ENCODE measurements at places on chromosomes 12 and 14. TPM values are rescaled to one million over a fixed set of nuclear protein-coding genes. Genes with fewer than 3 reads are reported as not detected.

GRCh38 chr14:58297412-58297761 is 968 bp upstream of the ARID4A start:
- no peak for DNase-seq

POTEG gene
- total RNA-seq: not detected

DNA sequence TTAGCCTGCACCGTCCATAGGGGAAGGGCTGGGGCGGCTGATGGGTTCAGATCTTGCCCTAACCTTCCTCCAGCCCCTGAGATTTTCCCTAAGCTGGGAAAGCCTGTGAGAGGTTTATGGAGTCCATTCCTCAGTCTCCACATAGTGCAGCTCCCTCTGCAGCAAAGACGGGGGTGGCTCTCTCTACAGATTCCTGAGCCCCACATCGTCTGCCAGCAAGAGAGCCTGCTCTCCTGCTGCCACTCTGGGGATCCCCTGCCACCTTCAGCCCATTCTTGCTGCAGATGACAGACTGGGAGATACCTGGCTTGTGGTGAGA is 3.1 kb downstream of the SMIM41 start:
- no peak for DNase-seq

GRCh38 chr14:70454731-70455130 is 2.8 kb downstream of the ADAM21 start:
- DNase-seq: no peak

DNA sequence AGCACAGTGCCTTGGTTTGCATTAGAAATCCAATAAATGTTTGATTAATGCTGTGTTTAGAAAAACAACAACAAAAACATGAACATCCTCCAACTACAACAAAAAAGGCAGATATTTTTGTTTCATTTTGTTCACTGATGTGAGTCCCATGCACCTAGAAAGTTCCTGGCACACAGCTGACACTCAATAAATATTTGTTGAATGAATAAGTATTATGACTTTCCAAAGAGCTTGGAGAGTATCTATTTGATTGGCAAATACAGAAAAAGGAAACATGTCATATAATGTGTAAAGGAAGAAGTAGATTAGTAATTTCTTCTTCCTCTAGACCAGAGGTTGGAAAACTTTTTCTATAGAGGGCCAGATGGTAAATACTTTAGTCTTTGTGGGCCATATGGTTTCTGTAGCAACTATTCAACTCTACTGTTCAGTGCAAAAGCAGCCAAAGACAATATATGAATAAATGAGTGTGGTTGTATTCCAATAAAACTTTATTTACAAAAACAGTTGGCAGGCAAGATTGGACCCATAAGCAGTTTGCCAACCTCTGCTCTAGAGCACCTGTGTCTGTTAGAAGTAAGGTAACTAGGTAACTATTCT is 312.3 kb upstream of the DIO2 start:
- no peak for DNase-seq

GRCh38 chr12:111841236-111841749 is 735 bp upstream of the MAPKAPK5 start:
- no peak for DNase-seq

DNA sequence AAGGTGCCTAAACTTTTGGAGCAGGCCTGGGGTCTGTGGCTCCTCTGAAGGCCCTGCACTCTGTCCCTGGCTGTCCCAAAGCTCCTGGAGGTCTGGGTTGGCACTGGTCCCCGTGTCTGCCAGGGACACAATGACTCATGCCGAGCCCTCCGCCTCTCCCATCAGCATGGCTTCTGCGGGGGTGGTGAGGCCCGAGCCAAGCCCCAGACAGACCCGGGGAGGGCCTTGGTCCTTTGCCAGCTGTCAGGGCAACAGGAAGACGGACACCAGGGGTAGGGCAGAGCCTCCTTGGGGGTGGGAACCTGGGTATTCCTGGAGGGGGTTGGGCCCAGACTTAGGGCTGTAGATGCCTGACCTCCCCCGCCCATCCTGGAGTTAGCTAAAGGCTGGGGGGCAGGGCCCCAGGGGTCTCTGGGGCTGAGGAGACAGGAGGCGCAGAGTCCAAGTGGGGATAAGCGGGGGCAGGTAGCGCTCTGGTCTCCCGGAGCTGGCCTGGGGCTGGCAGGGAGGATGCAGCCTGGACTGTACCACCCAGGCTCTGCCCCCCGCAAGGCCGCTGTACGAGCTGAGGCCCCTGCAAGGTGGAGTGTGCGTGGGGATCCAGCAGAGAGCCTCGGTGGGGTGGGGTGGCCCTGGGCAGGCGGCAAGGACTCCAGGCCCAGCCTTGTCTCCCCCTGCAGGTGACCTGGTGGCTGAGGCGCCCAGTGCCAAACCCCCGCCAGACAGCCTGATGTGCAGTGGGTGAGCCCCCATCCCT is 16.4 kb upstream of the PUS1 start:
- no peak for DNase-seq

PSMA6 gene
- 128 TPM for total RNA-seq

DNA sequence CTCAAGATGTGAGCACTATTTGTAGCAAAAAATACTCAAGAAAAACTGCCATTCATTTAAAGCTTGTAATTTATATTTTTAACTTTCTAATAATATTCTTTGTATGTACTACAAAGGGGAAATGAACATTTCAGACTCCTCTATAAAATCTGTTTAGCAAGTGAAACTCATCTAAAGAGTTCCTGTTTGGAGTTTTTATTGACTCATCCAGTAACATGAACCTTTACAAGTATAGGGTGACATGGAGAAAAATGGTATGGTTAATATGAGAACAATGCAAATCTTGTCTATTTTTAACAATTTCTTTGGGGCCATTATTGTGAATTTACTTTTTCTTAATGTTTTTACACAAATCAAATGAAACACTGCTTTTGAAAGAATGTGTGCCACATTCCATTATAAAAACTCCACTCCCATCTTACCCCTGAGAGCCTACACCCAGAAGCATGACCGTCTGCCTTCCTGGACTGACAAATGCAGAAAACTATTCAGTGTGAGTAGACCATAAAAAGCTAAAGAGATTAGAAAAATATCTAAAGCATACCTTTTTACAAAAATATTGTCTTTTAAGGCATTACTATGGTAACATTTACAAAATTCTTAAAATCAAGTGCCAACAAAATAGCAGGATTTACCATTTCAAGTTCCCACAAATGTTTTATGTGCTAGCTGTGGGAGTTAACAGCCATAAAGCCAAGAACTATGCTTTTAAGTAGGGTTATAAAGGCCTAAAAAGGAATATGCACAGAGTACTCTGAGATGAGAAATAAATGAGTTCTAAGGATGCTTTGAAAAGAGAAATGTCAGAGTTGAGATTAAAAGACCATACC is 144.0 kb downstream of the ADAMTS20 start:
- DNase-seq: no peak

DNA sequence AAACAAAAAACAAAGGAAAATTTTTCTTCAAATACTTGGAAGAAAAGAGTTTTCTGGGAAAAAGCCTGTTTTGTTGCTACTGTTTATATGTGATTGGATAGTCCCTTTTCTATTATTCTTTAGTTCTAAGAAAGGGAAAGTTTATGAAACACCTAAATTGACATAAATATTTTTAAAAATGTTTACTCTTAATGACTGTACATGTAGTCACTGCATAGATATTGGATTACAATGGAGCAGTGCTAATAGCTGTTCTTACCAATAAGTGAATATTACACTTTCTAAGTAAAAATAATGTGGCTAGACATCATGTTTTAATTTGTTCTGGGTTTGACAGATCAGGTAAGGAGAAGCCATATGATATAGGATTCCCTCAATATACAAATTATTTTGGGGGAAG is 352.7 kb upstream of the DIO2 start:
- DNase-seq: no peak

GRCh38 chr14:55416866-55417265 is 5.2 kb upstream of the ATG14 start:
- DNase-seq: no peak

NOVA1 gene
- 3.4 TPM for total RNA-seq

FAM90A1 gene
- 0.27 TPM for total RNA-seq

DNA sequence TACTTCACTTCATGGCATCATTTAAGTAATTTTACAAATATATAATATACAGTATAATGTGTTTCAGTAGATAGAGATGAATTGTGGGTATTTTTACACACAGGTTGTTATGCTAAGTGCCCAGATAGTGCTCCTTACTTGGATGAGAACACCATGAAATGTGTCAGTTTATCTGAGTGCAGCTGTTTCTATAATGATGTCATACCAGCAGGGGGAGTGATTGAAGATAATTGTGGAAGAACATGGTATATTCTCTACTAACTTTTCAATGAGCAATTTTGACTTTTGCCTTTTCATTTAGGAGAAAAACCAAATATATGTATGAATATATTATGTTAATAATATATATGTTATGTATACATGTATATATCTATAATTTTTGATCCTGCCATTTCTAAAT is 221.6 kb downstream of the LRRK2 start:
- DNase-seq: no peak

KRT77 gene
- total RNA-seq: not detected

GRCh38 chr12:59396919-59397318 is 198.9 kb upstream of the SLC16A7 start:
- DNase-seq: no peak

DNA sequence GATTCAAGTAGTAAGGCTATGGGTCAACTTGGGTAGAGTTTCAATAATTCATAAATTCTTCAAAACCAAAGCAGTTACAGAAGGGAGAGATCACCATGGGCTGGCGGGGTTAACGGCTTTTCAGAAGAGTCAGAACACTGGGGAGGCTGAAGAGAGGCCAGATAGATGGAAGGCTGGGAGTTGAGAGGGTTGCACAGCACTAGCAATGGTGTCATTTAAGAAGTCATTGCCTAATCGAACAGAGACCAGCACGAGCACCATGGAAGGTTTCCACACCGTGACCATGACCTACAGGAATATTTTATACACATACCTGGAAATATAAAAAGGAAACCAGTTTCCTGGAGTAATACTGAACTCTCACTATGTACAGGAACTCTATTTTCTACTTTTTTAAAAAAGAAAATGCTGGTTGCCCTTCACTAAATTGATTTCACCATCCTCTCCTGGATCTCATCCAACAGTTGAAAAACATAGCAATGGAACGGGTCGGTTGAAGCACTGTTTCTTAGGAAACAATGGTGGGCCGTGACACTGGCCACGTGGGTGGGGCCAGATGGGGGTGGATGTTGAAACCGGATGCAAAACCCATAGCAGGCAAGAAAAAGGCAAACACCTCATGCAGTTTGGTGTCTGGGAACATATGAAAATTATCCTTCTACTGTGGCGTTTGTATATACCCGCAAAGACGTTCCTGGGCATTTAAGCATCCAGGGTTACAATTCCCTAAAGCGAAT is 38.0 kb upstream of the RIN3 start:
- DNase-seq: peak; percentile 84

DNA sequence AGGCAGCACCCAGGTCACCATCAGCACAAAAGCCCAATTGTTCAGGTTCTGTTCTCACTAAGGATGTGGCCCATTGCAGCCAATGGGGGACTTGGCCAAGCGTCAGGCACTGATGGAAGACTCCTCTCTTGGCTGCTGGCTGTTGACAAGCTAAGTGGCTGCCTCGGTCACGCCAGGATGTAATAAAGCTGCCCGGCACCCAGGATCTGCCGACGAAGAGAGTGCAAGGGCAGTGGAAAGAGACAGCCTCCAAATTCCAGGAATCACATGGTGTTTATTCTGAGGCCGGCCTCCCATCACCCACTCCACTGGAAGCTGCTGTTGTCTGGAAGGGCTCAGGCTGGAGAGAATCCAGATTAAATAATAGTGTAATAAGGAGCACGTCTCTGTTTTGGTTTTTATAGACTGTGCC is 451.8 kb upstream of the TBX3 start:
- DNase-seq: no peak

DNA sequence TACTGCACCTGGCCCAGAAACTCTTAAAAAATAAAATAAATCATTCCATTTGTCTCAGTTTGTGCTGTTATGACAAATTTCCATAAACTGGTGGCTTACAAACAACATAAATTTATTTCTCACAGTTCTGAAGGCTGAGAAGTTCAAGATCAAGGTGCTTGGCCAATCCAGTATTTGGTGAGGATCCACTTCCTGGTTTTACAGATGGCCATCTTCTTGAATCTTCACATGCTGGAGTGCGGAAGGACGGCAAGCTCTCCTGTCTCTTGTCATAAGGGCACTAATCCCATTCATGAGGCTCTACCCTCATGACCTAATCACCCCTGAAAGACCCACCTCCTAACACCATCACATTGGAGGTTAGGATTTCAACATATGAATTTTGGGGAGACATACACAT is 29.9 kb upstream of the MYBPC1 start:
- no peak for DNase-seq

- DNase-seq: no peak
Measured at GRCh38 chr14:81042438-81042837, 87.0 kb downstream of the TSHR start.

- DNase-seq: no peak
Measured at GRCh38 chr14:20223410-20223809, at the start of gene OR11H6. OR11H6 (plus strand) TSS chr14:20223710; CDS start chr14:20223710, 0 bp downstream.

OR6C3 gene
- total RNA-seq: not detected

DNA sequence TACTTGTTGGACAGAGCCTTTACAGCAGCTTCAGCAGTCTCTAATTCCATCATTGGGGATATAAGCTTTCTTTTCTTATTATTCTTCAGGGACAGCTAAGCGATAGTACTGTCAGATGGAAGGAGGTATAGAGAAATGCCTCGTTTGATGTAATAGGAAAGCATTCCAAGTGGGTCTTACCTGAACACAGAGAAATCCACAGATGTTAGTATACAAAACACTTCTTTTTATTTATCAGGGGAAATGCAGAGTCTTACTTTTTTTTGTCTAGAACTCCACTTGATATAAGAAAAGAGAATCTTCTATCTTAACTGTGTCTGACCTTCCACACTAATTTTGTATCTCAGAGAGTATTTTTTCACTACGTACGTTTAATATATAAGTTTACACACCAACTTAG is 1.9 kb downstream of the SYT1 start:
- no peak for DNase-seq

ZCRB1 gene
- 30.8 TPM for total RNA-seq

DNA sequence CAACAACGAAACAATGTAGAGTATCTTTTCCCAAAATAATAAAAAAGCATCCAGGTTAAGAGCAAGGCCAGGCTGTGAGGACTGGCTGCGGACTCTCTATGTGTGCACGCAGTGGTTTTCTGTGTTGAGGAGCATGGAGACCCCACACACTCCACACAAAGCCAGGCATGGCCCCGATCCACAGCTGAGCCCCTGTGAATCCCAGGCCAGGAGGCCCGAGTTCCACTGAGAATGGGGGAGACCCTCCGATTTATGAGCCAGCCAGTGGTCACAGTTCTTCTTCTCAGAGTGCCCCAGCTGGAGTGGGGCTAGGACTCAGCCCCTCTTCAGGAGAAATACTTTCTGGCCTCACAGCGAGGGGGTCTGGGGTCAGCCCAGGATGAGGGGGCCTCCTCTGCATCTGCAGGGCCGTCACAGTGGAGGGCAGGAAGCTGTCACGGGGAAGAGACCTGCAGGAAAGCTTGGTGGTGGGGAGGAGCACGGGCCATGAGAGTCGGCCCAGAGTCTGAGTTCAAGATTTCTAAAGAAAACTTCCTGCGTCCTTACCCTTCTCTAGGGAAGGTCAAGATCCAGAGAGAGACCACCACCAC is 20.1 kb downstream of the NCKAP5L start:
- no peak for DNase-seq

DNA sequence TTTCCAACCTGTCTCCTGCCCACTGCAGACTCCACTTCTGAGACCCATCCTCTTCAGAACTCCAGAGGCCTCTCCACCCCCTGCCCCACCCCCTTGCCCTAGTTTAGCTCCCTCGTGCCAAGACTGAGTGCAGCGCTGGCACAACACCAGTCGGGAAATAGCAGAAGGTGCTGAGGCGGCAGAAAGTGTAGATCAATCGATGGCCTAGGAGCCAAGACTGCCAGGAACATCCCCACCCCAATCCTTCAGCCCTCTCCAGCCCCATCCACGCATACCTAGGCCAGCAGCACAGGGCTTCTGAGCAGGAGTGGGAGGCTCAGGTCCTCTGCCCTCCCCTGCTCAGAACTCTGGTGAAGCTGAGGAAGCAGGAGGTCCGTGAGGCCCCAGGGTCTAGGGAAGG is 1.1 kb downstream of the CPNE6 start:
- DNase-seq: peak; percentile 41

Measured in spleen (tissue), 13 donors.